ENCODE measurements at places on chromosomes 6 and 20. TPM values are rescaled to one million over a fixed set of nuclear protein-coding genes. Genes with fewer than 3 reads are reported as not detected.

MOCS1 gene
- 10.2 TPM for total RNA-seq

DEFB132 gene
- not detected for total RNA-seq

KIAA0408 gene
- total RNA-seq: 1.4 TPM

JPH2 gene
- 9.7 TPM for total RNA-seq

FGD2 gene
- total RNA-seq: not detected

CLPSL2 gene
- not detected for total RNA-seq

POM121L2 gene
- not detected for total RNA-seq

EEF1A2 gene
- 0.43 TPM for total RNA-seq

LTA gene
- total RNA-seq: not detected

HLA-DQA1 gene
- not detected for total RNA-seq

PREX1 gene
- total RNA-seq: 0.63 TPM

KIF25 gene
- not detected for total RNA-seq
